ENCODE measurements at places on chromosomes 7 and 10.

GRCh38 chr7:17362439-17363105, 64.1 kb downstream of the AHR start:
- no peak for DNase-seq

DNA sequence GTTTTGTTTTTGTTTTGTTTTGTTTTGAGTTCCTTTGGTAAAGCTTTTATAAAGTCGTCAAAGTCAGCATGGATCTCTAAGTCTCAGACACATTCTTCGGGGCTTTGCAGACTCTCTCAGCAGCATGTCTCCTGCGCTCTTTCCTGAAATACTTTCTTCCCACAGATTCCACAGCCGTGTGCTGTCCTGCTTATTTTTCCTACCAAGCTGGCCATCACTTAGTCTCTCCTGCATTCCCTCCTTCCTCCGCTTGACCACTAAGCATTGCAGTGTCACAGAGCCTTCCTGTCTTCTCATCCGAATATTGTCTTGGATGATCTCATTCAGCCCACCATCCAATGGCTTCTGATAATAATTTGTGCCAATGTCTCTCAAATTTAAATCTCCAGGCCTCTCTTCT, 434.3 kb upstream of the C7orf33 start:
- peak; percentile 33 for DNase-seq

DNA sequence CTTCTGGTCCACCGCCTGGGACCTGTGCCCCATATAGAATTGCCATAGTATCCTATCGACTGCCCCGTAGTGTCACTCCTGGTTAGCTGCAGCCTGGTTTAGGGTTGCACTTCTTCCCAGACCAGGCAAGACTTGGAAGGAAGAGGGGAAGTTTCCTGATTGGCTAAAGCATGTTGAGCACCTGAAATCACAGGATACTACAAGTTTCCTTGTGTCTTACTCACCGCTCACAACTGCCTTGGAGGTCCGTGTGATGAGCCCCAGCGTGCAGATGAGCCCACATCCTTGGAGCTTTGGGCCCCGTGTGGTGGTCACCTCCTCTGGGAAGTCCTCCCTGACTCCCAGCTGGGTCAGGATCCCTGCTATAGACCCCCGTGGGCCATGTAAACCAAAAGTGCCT, 73.9 kb upstream of the GTF2I start:
- no peak for DNase-seq

- no peak for DNase-seq
Measured at GRCh38 chr7:37341033-37341630, 107.5 kb downstream of the ELMO1 start.

- DNase-seq = no peak
Measured at GRCh38 chr10:8006274-8006999, 48.1 kb upstream of the GATA3 start.

DNA sequence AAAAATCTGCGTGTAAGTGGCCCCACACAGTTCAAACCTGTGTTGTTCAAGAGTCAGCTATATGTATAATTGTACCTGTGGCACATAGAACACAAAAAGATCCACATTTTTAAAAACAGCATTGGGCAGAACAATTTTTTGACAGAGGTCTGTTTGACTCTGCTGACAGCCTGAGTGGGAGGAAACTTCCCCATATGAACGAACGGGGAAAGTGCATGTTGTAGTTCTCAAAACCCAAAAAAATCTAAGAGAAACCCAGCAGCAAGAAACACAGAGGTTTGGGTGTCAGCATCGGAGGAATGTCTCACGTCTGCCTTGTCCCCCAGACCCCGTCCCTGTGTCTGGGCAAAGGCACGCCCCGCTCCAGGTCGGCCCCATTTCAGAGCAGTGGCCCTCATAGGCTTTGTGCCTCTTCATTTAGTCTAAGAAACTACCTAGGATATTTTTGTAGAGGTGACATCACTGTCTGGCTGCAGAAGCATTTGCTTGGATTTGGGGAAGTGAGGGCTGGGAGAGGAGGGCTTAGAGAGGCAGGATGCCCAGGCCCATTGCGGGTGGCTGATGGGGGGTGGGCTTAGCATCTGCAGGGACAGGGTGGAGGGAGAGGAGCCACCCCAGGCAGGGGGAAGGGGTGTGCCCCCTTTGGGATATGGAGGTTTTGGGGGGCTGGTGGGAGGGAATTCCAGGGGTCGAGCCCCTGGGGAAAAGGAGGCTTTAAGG, 11.0 kb downstream of the CUX1 start:
- DNase-seq = no peak

DNA sequence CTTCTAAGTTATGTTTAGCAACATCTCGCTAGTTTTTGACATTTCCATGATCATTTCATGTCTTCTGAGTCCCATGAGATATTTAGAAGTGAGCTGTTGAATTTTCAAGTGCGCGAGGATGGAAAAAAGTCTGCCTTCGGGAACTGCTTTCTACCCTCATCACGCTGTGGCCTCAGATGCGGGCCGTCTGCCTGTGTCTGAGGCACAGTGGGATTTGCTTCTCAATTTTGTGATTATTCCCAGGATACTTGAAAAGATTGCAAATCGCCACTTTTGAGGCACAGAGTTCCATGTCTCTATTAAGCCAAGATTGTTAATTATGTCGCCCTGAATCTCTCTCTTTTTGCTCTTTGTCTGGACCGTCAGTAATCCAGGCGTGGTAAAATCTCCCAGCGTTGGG, 30.8 kb upstream of the NKX6-2 start:
- DNase-seq = no peak

GRCh38 chr7:102933763-102934162, 21.0 kb downstream of the LRRC17 start:
- DNase-seq = peak; percentile 77

GRCh38 chr10:89392974-89393373, 551 bp downstream of the IFIT1 start:
- peak; percentile 63 for DNase-seq

GRCh38 chr10:123548770-123549169, 117.4 kb upstream of the GPR26 start:
- no peak for DNase-seq

GRCh38 chr10:29555091-29555745, 79.6 kb downstream of the SVIL start:
- DNase-seq = no peak

GRCh38 chr7:99106821-99107241, 37.1 kb downstream of the SMURF1 start:
- no peak for DNase-seq

DNA sequence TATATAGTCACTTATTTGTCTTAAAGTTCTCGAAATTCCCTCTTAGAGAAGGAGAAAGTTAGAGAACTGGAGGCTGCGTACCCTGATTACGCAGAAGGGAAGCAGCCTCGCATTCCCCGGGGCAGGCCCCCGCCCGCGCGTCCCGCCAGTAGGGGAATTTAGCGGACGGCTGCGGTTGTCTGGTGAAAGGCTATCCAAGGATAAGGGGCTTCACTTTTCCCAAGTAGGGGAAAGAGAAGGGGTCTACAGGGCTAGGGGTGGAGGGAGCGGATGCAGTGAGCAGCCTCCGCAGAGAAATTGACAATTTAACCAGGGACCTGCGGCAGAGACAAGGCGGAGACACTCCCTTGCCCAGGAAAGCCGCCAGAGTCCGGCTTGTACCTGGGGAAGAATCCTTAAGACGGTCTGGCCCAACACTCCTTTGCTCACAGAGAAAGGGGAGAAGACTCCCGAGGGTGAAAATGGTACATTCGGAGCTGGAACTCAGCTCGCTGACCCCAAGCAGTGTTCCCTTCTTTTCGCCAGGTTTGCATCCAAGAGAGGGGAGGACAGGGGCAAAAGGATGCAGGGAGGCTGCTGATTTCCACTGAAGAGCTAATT, 994 bp upstream of the MAGI2 start:
- no peak for DNase-seq

Data from stromal cell of bone marrow (primary cell).